COR-L47 (cell line): ENCODE measurements at places on chromosomes 2 and 18.
A peak's percentile ranks its signal among the peaks of the same experiment; 100 is the strongest.

DNA sequence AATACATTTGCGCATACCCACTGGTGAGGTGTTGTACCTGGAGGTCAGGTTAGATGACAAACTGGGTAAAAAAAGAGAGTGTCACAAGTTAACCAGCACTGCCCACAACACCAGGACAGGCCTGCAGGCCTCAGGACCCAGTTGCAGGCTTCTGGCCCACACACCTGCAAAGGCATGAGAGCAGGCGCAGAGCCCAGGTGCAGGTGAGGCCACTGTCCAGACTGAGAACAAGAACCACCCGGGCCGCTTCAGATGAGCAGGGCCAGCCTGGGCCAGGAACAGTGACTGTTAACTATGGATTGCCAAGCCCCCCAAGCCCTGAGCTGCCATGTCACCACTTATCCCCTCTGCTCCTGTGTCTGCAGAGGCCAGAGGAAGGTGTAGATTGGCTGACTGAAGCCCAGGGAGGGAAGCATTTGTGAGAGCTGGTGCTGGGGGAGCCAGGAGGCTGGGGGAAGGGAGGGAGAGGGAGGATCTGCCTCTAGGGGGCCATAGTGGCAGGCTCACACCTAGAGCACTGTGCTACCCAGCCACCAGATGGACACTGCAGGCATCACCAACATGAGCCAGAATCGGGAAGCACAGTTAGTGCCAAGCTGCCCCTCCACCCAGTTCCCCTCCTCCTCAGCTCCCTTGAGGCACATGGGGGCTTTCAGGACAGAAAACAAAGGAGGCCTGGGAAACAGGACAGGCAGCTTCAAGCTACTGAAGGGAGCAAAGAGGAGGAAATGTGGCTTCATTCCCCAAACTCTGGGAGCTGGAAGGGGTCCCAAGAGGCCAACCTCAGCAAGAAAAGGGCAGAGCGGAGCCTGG, 35.4 kb downstream of the SFXN5 start:
- no peak for DNase-seq

DNA sequence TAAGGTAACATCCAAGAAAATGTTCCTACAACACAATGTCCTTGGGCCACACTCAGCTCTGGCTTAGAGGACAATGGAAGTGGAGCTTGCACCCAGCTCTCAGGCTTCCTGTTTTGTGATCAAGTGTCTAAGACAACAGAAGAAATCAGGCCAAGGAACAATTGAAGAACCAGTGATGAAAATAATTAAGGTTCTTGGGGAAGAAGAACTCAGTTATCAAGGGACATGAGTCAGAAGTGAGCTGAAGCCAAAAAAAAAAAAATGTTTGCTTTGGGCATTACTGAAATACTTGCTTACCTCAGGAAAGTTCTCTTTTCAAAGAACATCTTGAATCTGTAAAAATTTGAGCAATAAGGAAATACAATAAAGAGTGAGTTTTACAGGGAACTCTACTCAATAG, 299.0 kb downstream of the FBXO15 start:
- no peak for DNase-seq

- DNase-seq: no peak
Observed at GRCh38 chr2:1742301-1742680, 2.0 kb downstream of the PXDN start.

GRCh38 chr2:78979380-78980151, 45.9 kb upstream of the REG3G start:
- DNase-seq: no peak

- DNase-seq: no peak
Observed at GRCh38 chr2:230809677-230810251, 55.0 kb upstream of the ITM2C start.

DNA sequence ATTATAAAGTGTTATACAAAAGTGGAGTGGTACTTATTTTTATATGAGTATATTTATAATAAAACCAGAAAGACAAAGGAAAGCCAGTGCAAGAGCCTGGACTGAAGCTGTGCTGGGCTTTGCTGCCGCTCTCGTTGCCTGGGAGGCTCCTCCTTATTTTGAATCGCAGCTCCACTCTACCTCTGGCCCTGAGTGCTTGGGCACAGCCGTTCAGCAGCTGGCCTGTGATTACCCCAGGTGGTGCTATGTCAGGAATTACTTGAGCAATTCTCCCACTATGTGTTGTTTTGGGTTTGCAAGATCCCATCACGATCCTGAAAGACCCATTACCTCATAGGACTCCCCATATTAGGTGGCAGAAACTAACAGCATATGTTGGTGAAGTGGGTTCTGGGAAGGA, 53.0 kb upstream of the LCLAT1 start:
- DNase-seq: no peak

GRCh38 chr2:5021136-5021535, 671.0 kb upstream of the SOX11 start:
- peak; percentile 26 for DNase-seq

DNA sequence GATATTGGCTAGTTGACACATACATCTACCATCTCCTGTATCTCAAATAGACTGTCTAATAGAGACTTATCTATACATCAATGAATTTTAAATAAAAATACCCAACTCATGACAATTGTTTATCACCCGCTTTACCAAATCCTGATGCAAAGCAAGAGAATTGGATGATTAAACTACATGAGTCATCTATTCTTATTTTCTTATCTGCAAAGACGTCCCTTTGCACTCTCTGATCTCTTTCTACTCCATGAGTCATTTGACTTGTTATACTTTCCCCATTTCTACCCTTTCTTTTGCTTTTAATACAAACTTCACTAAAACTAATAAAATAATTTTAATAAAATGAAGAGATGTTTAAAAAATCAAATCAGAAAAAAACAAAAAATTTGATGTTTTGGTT, 261.7 kb upstream of the MAP2 start:
- no peak for DNase-seq

GRCh38 chr18:41326311-41326710, 628.7 kb upstream of the PIK3C3 start:
- no peak for DNase-seq

- no peak for DNase-seq
Observed at GRCh38 chr2:11286749-11287148, 57.7 kb downstream of the ROCK2 start.

- no peak for DNase-seq
Observed at GRCh38 chr2:162072976-162073887, 783 bp downstream of the DPP4 start.

DNA sequence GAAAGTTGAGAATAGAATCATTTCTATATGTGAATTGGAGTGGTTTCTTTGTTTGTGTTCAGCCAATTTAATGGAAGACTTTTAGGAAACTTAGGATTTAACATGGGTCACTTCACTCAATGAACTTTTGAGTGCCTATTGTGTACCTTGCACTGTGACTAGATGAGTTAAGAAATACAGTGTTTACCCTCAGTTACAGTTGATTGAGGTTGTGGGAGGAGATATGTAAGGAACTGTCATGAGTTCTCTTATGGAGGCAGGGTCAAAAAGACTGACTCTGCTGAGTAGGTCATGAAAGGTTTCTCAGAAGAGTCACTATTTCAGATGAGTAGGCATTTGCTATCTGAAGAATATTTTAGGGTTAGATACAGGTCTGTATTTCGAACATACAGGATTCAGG, 98.6 kb downstream of the RAB3GAP1 start:
- no peak for DNase-seq

DNA sequence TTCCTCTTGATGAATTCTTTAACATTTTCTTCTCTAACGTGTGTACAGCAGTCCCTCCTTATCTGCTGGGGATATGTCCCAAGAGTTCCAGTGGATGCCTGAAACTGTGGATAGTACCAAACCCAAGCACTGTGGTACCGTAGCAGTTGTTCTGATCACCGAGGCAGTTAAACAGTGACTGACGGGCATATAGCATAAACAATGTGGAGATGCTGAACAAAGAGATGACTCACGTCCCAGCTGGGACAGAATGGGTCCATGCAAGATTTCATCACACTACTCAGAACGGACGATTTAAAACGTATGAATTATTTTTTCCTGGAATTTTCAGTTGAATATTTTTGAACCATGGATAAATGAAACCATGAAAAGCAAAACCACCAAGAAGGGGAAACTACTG, 54.5 kb upstream of the SPAG16 start:
- DNase-seq: no peak

DNA sequence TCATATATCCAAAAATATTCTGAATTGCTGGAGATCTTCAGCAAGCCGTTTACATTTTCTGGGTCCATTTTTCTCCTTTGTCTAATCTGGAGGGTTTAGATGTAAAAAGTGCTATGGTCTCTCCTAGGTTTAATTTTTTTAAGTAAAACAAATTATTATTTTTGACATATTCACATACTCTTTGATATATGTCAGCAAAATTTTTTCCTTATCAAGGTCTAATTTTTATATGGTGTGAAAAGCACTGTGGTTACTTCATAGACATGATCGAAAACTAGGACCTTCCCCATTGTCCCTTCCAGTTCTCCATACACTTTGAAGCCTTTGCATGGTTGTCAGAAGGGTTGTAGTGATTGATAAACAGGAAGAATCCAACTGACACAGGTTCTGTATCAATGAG, 168.2 kb downstream of the PLCL1 start:
- no peak for DNase-seq

- no peak for DNase-seq
Observed at GRCh38 chr2:241680827-241681599, 5.6 kb downstream of the DTYMK start.

GRCh38 chr2:214265991-214266489, 144.8 kb upstream of the VWC2L start:
- no peak for DNase-seq

DNA sequence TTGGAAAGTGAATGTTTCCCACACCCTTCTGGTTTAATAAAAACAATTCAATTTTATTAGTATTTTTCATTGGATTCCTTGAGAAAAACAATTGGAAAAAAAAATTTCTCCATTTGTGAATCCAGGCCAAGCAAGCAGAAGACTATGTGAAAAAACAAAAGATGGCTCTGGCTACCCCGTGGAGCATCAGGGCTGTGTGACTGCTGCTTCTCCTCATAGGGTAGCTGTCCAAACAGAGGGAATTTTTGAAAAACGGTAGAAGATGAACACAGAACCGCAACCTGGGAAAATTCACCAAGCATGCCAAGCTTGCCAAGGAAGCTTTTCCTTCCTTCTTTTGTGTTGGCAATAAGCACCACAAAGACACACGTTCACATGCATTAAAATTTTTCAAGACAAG, 71.3 kb upstream of the ACVR2A start:
- no peak for DNase-seq

GRCh38 chr18:23504720-23505119, 1.4 kb downstream of the RMC1 start:
- DNase-seq: no peak

- DNase-seq: peak; percentile 76
Observed at GRCh38 chr2:70995426-70995729, 705 bp upstream of the TEX261 start.

GRCh38 chr2:127561371-127561770, 25.9 kb downstream of the MYO7B start:
- DNase-seq: no peak
